ENCODE measurements at places on chromosomes 13 and 19.
A peak's percentile ranks its signal among the peaks of the same experiment; 100 is the strongest.

DNA sequence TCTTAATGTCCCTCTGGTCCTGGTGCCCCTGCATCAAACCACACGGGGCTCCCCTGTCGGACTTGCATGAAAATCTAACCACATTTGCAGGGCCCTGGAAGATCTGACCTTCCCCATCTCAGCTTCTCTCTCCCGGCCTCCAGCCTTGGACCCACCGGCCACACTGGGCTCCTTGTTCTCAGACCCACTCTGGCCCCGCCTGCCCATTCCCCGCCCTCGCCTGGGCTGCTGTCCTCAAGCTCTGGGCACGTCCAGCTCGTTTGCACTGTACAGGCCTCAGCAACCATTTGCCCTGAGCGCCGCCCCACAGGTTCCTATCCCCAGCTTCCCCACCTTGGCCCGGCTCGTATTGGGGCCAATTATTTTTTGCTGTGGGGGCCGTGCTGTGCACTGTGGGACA, 10.5 kb downstream of the MYO9B start:
- DNase-seq = no peak

DNA sequence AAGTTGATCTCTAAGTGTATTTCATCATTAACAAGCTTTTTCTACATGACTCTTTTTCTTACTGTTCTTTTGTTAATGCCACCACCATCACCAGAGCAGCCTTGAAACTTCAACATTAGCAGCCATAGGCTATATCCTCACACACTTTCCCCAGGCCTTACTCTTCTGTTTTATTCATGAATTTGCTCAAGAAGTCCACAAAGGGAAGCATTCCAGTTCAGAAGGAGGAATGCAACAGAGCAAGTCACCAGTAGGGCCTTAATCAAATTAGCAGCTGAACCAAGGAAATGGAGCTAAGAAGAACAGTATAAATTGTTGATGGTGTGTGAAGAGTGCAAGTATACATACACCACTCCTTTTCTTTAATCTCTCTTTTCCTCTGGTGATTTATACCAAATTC, 223.1 kb downstream of the NBEA start:
- DNase-seq = no peak

GRCh38 chr13:79935121-79935520, 405.8 kb downstream of the SPRY2 start:
- DNase-seq = no peak

- DNase-seq = no peak
These were observed at the start of gene VSIG10L for GRCh38 chr19:51341976-51342580. TSS of gene VSIG10L (minus strand) at chr19:51342139. CDS start at chr19:51342124, 15 bp downstream.

DNA sequence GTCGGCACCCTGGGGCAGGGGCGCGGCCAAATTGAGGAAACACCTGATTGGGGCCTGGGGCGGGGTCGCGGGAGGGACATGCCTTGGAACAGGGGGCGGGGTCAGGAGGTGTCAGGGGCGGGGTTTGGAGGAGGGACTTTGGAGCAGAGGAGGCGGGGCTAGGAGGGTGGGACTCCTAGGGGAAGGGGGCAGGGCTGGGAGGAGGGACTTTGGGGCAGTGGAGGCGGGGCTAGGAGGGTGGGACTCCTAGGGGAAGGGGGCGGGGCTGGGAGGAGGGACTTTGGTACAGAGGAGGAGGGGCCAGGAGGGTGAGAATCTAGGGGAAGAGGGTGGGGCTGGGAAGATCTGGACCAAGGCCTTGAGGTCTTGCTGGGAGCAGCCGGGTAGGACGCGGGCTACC, 21.9 kb downstream of the GRIN2D start:
- peak; percentile 58 for DNase-seq

DNA sequence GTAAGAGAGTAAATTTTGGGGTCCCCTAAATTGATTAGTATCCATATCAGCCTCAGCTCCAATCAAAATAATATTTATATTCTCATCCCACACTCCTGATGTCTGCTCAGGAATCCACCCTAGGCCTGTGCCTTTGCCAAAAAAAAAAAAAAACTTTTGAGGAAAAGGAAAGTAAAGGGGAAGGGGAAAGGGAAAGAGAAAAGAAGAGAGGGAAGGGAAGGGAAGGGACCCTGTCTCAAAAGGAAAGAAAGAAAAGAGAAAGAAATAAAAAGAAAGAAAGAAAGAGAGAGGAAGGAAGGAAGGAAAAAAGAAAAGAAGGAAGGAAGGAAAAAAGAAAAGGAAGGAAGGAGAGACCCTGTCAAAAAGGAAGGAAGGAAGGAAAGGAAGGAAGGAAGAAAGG, 91.8 kb upstream of the CACNA1A start:
- no peak for DNase-seq

DNA sequence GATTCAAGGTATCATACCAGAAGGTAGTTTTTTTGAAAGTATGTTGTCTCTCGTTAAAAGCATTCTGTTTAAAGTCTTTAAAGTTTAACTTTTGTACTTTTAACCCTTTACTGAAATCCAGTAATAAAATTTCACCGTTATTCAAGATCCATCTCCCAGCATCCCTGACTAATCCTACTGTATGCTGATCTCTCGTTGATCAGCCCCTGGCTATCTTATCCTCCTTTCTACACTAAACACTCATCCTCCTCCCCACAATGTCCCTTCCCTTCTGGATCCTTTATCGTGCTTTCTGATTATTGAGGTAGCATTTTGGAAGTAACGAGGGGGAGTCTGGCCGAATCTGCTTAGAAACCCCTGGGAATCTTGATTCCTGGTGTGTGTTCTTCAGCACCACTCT, 1.3 kb downstream of the TPP2 start:
- DNase-seq = no peak

DNA sequence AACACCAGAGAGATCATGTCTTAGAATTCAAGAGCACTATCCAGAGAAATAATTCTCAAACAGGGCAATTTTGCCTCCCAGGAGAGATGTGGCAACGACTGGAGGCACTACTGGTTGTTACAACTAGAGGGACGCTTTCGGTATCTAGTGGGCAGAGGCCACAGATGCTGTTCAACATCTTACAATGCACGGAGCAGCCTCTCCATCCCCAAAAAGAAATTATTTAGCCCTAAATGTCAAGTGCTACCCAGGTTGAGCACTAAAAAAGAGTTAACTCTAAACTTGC, 78.6 kb downstream of the ABCC4 start:
- no peak for DNase-seq

GRCh38 chr13:79803989-79804388, 323.0 kb downstream of the NDFIP2 start:
- no peak for DNase-seq

GRCh38 chr13:47109028-47109427, 212.2 kb upstream of the HTR2A start:
- DNase-seq = no peak

GRCh38 chr13:75357576-75358289, 124.2 kb downstream of the TBC1D4 start:
- peak; percentile 13 for DNase-seq

- peak; percentile 97 for DNase-seq
These were observed at the start of gene ZNF813 for GRCh38 chr19:53467485-53468262. TSS of gene ZNF813 (plus strand) at chr19:53467733. CDS start at chr19:53483823, 16,090 bp downstream.

GRCh38 chr19:41294393-41294792, 15.6 kb upstream of the CCDC97 start:
- DNase-seq = no peak

GRCh38 chr13:31452525-31452924, 252.8 kb downstream of the B3GLCT start:
- no peak for DNase-seq

DNA sequence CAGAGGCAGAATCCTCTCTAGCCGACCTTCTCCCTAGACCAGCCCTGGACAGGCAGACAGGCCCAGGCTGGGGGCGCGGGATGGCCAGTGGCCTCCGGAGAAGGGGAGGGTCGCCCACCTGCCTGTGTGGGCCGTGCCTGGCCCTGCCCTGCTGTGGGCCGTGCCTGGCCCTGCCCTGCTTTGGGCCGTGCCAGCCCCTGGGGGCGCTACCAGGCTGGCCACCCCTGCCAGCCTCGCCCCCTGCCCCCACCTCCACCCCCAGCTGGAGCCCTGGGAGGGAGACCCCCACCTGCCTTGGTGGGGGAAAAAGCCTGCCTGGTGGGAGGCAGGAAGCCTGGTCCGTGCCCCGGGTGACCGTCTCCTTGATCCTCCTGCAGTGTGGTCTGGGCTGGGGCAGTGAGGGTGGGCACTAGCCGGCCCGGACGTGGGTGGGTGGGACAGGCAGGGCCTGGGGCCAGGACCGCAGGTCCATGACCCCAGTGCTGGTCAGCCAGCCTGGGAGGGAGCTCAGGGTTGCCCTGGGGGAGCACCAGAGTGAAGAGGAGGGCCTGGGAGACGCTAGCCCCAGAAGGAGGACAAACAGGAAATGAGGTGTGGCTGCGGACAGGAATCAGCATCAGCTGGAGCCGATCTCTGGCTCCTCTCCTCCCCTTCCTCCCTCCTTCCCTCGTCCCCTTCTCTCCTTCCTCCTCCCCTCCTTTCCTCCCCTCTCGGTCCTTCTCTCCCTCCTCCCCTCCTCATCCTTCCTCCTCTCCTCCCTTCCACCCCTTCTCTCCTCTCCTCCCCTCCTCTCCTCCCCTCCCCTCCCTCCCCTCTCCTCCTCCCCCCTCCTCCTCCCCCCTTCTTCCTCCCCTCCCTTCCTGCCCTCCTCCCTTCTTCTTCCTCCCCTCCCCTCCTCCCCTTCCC, 5.1 kb upstream of the MKNK2 start:
- DNase-seq = no peak

GRCh38 chr19:51093101-51093500, 10.4 kb upstream of the KLK14 start:
- no peak for DNase-seq

- no peak for DNase-seq
These were observed 65.6 kb downstream of the UFM1 start for GRCh38 chr13:38415233-38415632.

GRCh38 chr19:30079200-30079599, 137.2 kb downstream of the URI1 start:
- DNase-seq = no peak

- no peak for DNase-seq
These were observed 44.7 kb upstream of the ZNF30 start for GRCh38 chr19:34881982-34882381.

GRCh38 chr19:15507068-15508034, 974 bp upstream of the CYP4F22 start:
- no peak for DNase-seq

All from stimulated activated CD4-positive, alpha-beta T cell treated with anti-CD3 and anti-CD28 coated beads, TNF-alpha, amount 100 ng/mL, for 4 hours (primary cell).